ENCODE measurements at places on chromosomes 3 and 15. TPM values are rescaled to one million over a fixed set of nuclear protein-coding genes. Genes with fewer than 3 reads are reported as not detected.

The FLNB gene
- 295 TPM for total RNA-seq

The AGBL1 gene
- total RNA-seq: 0.07 TPM

The LRCH3 gene
- 49.7 TPM for total RNA-seq

The LRTM1 gene
- total RNA-seq: 0.29 TPM

The AADACL2 gene
- 11.7 TPM for total RNA-seq

The SLC12A1 gene
- 0.05 TPM for total RNA-seq

The GPR27 gene
- 7.4 TPM for total RNA-seq

The CCRL2 gene
- 0.17 TPM for total RNA-seq

The LDHAL6B gene
- not detected for total RNA-seq

The BFSP2 gene
- total RNA-seq: not detected

The SPTSSB gene
- 28.8 TPM for total RNA-seq

The NR2F2 gene
- 270 TPM for total RNA-seq

The CTDSPL gene
- 72.7 TPM for total RNA-seq

The NIPA2 gene
- 59.4 TPM for total RNA-seq

- no peak for DNase-seq
Observed at GRCh38 chr3:160016972-160017371, 28.3 kb downstream of the IL12A start.

GRCh38 chr15:33084661-33085060, 109.9 kb downstream of the FMN1 start:
- DNase-seq: no peak

DNA sequence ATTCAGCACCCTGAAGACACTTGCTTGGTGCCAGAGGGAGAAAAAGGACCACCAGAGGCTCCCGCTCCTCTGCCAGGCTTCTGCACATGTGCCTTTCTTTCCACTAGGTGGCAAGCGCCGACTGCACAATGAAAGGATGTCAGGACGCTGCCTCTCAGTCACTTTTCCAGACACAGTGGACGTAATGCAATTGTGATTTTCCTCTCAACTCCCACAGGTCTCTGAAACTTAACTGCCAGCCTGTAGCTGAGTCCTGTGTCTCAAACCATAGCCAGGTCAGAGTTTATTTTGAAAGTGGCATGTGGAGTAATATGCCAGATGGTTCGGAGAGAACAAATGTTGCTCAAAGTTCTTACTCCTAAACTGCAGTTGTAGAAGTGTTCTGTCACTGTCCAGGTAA, 162.9 kb downstream of the ITPR1 start:
- peak; percentile 74 for DNase-seq

DNA sequence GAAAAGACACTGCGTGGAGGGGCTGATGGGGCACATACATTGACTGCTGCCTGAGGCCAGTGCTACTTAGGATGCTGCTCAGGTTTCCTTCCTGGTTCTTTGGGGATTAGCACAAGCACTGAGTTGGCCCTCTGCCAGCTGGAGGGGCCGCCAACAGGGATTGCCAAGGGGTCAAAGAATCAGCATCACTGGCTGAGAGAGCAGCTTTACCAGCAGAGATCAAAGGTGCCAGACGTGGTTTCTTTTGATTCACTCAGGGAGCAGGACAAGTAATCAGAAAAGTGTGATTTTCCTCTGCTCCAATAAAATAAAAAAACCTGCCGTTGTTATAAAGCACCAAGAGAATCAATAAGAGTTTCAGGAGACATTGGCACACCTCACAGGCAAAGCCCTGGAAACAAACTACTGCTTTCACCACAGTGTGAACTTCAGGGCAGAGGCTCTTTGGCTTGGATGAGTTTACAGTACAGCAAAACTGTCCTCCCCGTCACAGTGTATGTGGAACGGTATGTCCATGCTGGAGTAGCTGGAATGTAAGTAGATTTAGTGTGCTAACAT, 45.8 kb upstream of the FSIP1 start:
- peak; percentile 73 for DNase-seq

- DNase-seq: no peak
Observed at GRCh38 chr3:140131895-140132294, 196.9 kb downstream of the CLSTN2 start.

- DNase-seq: peak; percentile 34
Observed at GRCh38 chr3:122660297-122660974, 20.2 kb upstream of the PARP14 start.

GRCh38 chr3:188152660-188153436, 1.1 kb upstream of the LPP start:
- peak; percentile 78 for DNase-seq

GRCh38 chr3:177553579-177553978, 356.3 kb upstream of the TBL1XR1 start:
- DNase-seq: no peak

- DNase-seq: no peak
Observed at GRCh38 chr15:96181873-96182301, 148.6 kb upstream of the NR2F2 start.

- no peak for DNase-seq
Observed at GRCh38 chr15:98668566-98669308, 20.4 kb downstream of the IGF1R start.

DNA sequence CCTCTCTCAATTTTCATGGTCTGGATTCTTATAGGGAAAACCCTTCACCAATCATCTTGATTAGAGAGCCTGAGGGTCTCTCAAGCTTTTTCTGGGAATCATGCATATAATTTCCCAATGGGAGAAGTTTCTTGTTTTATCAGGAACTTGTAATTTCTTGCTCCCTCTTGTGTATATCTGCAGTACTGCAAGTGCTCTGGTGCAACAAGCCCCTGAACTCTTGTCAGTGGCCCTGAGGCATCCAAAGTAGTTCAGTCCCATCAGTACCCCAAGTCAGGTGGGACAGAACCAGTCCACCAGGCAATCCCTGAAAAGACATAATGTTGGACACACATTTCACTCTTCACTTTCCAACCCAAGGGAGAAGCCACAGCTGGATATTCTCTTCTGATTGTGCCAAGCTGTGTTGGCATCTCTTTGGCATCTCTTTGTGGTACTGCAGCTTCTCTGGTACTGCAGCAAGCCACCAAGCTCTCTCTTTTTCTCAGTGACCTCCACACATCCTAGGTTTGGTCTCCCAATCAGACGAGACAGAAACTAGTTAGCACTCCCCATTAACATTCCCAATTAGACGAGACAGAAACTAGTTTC, 214.5 kb downstream of the ZIC4 start:
- no peak for DNase-seq

GRCh38 chr3:32844914-32845313, 27.1 kb downstream of the TRIM71 start:
- no peak for DNase-seq

DNA sequence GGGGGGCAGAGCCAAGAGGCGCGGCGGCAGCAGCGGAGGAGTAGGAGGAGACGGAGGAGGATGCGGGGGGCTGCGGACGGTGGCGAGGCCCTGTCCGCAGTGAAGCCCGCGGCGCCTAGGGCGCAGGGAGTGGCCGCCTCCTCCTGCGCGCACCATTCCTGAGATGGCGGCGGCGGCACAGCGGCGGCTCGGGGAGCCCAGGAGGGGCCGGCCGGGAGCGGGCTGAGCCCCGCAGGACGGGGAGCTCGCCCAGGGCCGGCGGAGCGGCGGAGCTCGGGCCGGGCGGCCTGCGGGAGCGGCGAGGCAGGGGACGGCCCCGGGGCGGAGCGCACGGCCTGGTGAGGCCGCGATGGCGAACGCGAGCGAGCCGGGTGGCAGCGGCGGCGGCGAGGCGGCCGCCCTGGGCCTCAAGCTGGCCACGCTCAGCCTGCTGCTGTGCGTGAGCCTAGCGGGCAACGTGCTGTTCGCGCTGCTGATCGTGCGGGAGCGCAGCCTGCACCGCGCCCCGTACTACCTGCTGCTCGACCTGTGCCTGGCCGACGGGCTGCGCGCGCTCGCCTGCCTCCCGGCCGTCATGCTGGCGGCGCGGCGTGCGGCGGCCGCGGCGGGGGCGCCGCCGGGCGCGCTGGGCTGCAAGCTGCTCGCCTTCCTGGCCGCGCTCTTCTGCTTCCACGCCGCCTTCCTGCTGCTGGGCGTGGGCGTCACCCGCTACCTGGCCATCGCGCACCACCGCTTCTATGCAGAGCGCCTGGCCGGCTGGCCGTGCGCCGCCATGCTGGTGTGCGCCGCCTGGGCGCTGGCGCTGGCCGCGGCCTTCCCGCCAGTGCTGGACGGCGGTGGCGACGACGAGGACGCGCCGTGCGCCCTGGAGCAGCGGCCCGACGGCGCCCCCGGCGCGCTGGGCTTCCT, at the start of gene GPR27:
Gene GPR27, plus strand, starts transcription at position 155 of the 909 bp plus-strand sequence. Its CDS starts 195 bp downstream, at position 350.
- peak; percentile 74 for DNase-seq

DNA sequence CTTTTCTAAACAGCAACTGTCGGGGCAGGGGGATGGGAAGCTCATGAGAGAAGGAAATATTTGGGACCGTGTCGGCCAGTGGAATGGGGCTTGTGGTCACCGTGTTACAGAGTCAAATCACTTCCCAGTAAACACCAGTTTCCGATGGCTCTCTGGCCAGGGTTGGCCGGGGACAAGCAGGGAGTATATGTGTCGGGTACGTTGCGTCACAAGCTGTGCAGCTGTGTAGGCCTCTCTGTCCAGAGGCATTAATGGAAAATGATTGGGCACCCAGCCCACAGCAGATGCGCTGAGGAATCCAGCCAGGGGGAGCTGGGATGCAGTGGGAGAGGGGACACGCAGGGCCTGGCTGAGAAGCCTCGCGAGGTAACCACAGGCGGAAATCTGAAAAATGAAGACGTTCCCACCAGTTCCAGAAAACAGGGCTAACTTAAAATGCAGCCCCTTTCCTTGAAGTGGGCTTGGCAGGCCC, 15.8 kb upstream of the ALDH1A3 start:
- DNase-seq: no peak

- no peak for DNase-seq
Observed at GRCh38 chr15:80324545-80325080, 72.6 kb upstream of the CTXND1 start.

- DNase-seq: no peak
Observed at GRCh38 chr3:73418681-73419080, 206.1 kb downstream of the PDZRN3 start.

- DNase-seq: no peak
Observed at GRCh38 chr3:184443831-184444230, 64.0 kb downstream of the CHRD start.

GRCh38 chr3:14789640-14790285, 29.0 kb upstream of the FGD5 start:
- no peak for DNase-seq

DNA sequence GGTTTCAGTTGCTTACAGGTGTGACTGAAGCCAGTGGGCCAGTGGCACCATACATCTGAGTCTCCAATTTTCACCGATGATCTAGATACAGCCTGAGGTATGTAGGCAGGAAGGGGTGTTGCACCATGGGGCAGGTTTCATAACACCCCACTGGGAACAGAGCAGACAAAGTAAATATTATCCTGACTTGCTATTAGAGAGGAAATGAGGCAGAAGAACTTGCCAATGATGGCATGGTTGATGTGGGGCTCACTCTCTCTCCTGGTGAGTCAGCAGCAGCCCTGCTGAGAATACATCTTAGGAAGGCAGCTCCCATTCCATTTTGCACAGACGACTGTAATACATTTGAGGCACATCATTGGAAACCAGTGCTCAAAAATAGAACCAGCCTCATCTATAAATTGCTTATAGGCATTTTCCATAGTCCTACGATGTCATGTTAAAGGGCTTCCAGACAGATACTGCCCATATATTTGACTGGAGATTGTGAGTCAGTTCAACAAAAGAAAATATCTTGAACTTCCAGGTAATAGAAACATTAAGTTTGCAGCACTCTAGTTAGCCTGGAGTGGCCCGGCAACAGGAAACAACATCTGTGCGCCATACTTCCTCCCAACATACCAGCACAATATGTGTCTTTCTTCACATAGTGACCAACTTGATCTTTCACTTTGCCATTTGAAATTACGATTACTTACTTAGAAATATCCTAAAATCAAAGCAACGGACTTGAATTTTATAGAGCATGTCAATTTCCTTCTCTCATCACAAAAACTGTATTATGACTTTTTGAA, 175.5 kb downstream of the NECTIN3 start:
- DNase-seq: no peak

DNA sequence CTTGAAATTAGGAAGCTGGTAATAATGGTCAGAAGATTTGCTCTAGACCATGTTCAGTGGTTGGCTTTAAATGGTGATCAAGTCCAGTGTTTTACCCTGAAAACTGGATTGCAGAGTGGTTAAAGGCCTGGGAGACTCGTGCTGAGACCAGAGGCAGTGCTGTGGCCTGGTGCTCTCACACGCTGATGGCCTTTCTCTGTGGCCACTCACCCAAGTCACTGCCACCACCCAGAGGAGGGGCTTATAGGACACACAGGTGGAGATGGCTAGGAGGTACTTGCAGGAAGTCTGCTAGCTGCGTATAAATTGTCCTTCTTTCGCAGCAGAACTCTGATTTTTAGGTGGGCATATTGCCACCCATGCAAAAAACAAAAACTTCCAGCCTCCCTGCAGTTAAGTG, 6.2 kb upstream of the EHD4 start:
- DNase-seq: peak; percentile 49

- DNase-seq: no peak
Observed at GRCh38 chr3:38039101-38039898, at the start of gene DLEC1. DLEC1 (plus strand) TSS chr3:38039208; CDS start chr3:38039226, 18 bp downstream.

GRCh38 chr3:37601832-37602231, 259.8 kb upstream of the CTDSPL start:
- DNase-seq: no peak

DNA sequence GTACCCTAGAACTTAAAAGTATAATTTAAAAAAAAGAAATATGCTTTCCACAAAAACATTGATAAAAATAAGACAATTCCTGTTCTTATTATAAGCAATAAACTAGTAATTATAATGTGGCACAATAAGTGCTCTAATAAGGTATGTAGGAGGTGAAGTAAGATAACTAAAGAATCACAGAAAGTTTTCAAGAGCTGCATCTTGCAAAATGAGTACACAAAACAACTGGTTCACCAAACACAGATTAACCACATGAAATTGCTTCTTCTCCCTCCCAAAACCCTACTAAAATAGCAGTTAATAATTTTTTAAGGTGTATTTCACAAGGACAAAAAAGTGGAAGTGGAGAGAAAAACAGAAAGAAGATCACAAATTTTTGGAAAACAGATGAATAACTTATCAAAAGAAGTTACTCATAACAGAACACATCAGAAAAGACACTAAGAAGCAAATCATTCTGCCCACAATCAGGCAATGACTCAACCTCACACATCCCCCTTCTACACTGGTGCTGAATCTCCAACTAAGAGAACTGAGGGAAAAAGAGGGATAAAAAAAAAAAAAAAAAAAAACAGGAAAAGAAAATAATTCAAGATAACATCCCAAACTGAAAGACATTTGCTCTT, 64.2 kb downstream of the TBC1D5 start:
- DNase-seq: no peak

DNA sequence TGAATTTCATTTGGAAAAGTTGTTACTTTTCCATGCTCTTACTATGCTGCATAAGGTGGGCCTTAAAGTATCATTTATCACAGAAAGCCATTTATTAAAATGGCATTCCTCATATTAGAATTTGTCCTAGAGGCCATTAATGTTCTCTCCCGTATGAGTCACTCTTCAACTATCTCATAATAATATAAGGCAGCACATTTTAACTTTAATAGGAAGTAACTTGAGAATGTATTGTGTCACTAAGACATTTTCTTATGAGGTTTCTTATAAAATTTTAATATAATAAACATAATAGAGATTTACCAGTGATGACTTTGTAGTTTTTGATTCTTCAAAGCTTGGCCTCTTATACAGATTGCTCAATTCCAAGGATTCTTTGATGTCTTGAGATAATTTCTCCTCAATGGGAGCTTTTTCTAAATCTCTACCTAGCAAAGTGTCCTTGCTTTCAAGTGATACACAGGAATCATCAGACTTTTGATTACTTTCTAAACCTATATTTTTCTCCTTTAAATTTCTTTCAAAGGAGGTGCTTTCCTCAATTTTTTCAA, 74.7 kb downstream of the ZBBX start:
- DNase-seq: no peak

- no peak for DNase-seq
Observed at GRCh38 chr3:106629215-106629832, 747.9 kb upstream of the CCDC54 start.

GRCh38 chr3:106765342-106765741, 611.9 kb upstream of the CCDC54 start:
- no peak for DNase-seq
